Hematopoietic multipotent progenitor cell treated with erythropoietin and hydrocortisone succinate and interleukin-3 and kit ligand, for 17 days (in vitro differentiated cells): ENCODE measurements at places on chromosomes 1 and 21.
A peak's percentile ranks its signal among the peaks of the same experiment; 100 is the strongest.

GRCh38 chr1:152049291-152050083 is 12.7 kb upstream of the S100A11 start:
- DNase-seq = no peak

DNA sequence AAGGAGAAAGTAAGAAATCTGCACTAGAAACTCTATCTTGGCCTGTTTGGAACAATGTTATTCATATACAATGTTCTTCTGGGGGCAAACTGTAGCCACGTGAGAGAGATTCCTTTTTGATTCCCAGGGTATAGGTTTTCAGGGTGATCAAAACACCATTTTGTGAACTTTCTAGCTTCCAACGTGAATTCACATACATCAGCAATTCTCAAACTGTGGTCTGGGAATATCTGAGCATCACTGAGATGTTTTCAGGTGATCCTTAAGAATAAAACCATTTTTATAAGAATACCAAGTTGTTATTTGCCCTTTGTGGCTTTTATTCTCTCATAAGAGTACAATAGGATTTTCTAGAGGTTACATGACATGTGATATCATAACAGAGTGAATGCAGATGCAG is 66.9 kb upstream of the ATP1A1 start:
- DNase-seq = no peak

DNA sequence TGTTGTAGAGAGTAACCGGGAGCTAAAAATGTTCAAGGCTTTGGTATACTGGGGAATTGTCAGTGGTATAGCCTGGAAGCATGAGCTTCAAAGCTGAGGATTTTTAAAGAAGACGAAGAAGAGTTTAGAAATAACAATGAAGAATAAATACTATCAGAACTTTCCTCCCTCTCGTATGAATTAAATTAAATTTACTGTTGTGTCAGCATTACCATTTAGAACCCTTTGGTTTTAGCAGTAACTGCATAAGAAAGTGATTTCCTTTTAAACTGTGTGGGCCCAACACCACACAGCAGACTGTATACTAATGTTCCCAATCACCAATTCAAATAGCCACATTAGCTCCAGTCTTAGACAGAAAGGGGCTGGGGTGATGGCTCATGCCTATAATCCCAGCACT is 122.6 kb downstream of the ZNF644 start:
- no peak for DNase-seq

- no peak for DNase-seq
Measured at GRCh38 chr1:39955547-39956539, 898 bp downstream of the MFSD2A start.

- no peak for DNase-seq
Measured at GRCh38 chr21:33572350-33572749, 16.1 kb downstream of the DONSON start.

DNA sequence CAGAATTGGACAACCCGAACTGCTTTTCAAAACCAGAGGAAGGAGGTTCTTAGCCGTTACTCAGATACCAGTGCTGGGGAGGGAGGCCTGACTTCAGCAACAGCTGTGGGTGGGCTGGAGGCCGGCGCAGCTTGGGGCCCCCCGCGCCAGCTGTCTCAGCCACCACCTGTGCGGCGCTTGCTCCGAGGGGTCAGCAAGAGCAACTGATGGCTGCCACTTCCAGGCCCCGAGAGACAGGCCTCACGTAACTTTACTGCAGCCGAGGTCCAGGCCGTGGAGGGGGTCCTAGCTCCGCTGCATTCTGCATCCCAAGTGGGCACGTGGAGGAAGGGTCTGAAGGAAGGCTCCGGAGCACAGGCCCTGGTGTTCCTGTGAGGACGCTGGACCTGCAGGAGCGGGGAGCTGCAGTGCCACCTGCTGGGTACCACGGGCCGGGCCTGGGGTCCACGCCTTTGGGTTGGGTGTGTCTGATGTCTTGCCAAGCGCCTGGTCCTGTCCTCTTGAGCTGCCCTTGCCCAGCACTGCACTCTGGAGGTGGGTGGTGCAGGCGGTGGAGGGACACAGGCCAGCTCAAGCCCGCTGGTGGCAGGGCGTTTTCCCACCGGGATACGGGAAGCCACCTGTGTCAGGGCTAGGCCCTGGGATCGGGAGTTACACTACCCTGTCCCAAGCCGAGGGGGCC is 9.8 kb downstream of the THAP3 start:
- DNase-seq = peak; percentile 77
